ENCODE measurements at places on chromosomes 11 and 22.

- no peak for DNase-seq
These were observed 1330.2 kb downstream of the LRRC4C start for GRCh38 chr11:40129266-40129665.

DNA sequence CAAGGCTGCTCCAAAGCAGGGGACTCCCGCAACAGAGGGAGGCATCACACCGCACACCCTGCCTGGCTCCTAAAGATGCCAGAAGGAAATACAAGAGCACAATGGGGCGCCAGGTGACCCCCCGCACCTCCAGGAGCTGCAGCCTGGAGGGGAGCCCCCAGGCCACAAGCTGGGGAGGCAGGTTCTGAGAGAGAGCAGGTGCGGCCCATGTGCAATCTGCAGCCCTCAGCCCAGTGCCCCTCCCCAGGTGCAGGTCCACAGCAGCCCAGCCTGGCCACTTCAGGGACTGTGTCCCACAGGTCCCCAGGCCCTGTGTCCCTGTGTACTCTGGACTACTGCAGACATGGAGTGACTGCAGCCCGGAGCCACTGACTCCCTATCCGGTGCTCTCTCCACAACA is 13.1 kb downstream of the WNT7B start:
- DNase-seq = no peak

- no peak for DNase-seq
These were observed 3.5 kb downstream of the KRTAP5-9 start for GRCh38 chr11:71551711-71552110.

DNA sequence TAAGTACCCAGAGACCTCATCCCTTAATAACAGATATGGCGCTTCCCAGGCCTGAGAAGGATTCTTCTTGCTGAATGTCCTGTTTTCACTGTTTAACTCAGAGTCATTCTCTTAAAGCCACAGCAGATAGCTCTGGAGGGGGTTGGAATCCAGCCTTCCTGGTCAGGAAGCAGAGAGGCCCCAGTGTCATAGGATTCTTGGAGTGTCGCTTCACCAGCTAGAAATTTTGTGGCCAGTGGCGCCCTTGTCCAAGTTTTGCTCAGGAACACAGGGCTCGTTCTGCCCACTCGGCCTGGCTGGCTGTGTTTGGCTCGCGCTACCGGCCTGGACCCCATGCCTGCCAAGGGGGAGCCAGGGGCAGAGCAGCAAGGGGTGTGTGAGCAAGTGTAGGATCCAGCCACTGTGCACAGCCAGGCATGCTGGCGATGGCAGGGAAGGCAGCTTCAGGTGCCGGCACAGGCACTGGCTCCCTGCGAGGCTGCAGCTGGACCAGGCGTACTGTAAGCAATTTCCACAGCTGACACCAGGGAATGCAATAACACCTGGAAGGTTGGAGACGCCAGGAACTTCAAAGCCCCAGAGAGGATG is 214.8 kb upstream of the SESN3 start:
- no peak for DNase-seq

DNA sequence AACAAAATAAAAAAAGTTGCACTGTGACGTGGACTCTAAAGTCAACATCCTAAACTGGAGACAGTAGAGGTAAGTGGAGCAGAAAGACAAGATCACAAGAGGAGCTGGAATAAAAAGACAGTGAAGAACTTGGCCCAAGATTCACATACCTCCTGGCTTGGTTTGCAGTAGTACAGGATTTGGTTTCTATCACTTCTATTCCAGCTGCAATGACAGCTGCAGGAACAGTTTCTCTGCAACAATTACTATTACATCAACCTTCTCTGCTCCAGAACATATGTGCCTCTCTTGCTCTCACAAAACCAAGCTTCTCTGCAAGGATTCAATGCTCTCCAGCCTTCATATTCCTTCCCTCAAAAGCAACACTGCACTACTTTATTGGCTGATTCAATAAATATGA is 7.8 kb upstream of the KDM2A start:
- no peak for DNase-seq

DNA sequence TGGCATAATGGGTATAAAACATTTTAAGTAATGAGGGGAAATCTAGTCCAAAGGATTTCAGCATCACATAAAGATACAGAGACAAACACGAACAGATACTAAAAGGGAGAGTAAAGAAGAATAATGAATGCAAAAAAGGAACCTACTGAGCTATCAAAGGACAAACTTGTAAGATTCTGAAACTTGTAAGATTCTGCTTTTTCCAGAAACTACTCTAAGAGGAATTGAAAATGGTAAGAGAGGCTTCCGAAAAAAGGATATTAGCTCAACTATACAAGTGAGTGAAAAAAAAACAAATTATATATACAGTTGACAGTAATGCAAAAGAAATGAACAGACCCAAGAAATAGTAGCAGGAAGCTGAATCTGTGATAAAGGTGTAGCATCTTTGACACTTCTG is 37.7 kb downstream of the POLD3 start:
- DNase-seq = no peak

- no peak for DNase-seq
These were observed 918 bp upstream of the CAPN5 start for GRCh38 chr11:77065878-77066228.

DNA sequence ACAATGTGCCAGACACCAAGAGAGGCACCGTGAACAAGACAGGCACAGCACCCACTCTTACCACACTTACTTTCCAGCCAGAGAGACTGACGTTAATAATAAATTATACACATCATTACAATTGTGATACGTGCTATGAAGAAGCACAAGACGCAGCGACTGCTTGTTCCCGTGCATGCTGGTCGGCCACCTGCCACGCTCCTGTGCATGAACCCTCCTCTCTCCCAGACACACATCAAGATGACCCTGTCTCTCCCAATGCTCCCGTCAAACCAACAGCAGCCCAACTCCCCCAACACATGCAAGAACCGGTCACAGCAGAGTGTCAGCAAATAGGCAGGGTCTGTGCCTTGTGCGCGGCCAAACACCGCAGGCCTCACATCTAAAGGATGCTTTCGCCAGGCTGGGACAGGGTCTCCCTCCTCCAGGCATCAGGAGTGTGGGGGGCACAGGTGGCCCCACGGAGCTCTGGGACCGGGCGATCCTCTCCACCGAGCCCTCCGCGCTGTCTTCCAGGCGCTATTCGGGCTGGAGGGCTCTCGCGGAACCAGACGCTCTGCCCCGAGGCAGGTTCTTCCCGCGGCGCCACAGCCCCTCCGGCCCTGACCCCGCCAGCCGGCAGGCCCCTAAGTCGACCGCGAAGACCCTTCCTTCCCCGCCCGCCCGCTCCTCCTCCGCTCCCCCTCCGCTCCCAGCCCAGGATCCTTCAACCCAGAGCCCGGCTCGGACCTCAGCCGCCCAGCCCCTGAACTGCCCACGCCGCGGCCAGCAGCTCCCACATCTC is 533 bp downstream of the SERGEF start:
- DNase-seq = peak; percentile 19

DNA sequence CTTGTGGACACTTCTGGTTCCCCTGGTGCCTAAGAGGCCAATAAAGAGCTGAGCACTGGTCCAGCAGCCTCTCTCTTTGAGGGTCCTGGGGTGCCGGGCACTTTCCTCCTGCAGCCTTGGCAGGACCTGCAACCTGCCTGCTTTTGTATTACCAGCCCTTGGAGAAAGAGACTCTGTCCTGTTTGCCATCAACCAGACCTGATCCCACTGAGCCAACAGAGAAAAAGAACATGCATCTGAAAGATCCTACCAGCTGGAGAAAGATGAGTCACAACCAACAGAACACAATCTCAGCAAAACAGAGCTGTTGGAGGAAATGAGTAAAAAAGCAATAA is 321.0 kb downstream of the DDX10 start:
- no peak for DNase-seq

- no peak for DNase-seq
These were observed 52.3 kb downstream of the EXT2 start for GRCh38 chr11:44147751-44148150.

GRCh38 chr11:111843661-111844060 is 27.7 kb downstream of the ALG9 start:
- DNase-seq = no peak

Data from central memory CD8-positive, alpha-beta T cell (primary cell).